ENCODE measurements at places on chromosomes 2 and 18.

DNA sequence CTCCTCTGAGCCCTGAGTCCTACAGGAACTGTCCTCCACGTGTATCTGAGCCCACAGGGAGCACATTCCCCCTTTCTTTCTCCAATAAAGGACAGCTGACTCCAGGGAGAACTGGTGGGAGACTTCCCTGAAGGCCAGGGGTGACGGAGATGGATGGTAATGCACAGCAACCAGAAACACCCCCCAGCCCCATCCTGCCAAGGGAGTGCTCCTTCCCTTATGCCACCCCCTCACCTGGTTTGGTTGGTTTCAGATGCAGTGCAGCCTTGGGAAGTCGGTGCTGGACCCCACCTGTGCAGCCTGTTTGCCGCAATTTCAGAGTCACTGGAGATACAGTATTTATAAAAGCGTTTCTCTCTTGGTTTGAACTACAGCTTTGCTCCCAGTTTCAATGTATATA is 24.0 kb downstream of the GPR55 start:
- no peak for DNase-seq

GRCh38 chr2:210198326-210198725 is 26.9 kb downstream of the ACADL start:
- DNase-seq: no peak

DNA sequence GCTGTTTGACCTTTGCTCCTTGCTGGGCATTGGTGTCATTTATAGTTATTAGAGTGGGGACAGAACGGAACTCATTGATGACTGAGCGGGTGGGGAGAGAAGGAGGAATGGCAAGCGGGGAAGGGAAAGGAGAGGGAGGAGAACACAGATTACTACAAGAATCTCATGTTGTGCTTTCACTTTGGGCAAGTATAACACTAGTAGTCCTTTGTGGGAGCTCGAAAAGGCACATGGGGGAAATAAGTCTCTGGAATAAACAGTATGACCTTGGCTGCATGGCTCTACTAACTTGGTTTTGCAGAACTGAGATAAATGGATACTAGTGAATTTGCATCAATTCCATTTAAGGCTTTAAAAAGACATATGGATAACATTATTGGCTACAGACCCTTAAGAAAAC is 161.7 kb upstream of the NABP1 start:
- DNase-seq: no peak

DNA sequence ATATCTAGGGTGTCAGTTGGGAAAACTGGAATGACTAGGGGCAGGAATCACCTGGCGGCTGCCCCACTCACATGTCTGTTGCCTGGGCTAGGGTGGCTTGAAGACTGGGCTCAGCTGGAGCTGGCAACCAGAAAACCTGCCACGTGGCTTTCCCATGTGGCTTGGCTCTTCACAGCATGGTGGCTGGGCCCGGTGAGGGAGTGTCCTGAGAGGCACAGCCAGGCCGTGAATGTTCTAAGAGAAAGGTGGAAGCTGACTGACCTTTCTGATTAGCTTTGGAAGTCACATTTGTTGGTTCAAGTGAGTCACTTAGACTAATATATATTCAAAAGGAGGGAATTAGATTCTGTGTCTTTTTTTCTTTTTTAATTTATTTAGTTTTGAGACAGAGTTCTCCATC is 22.7 kb downstream of the SP5 start:
- DNase-seq: no peak

DNA sequence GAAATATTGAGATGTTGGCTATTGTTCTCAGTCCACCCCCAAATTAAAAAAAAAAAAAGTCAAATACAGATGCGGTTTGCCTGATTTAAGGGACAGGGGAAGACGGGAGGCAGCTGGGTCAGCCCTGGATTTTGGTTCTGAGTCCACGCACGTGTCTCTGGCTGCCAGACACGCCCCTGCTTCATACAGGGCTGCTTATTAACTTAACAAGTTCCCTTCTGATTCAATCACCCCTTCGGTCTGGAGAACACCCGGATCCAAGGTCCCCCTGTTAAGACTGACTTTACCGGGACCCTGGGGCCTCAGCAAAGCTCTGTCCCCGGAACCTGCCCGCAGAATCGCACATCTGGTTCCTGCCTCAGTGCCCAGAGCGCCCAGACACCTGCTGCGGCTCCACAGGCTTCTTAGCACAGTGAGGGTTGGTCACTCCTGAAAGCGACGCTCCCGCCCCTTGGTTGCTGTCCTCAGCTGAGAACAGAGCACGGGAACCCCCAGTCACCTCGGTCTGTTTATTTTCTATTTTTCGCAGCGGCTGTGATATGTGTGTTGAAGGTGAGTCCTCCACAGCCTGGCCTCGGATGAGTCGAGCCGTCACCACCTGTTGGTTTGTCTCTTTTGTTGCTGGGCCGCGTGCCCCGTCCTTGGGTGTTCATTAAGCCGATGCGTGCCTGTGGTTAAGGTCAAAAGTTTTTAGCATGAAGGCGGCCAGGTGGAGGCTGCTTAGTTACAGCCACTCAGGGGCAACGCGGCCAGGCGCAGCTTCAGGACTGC is 57.2 kb downstream of the RTP5 start:
- DNase-seq: no peak

DNA sequence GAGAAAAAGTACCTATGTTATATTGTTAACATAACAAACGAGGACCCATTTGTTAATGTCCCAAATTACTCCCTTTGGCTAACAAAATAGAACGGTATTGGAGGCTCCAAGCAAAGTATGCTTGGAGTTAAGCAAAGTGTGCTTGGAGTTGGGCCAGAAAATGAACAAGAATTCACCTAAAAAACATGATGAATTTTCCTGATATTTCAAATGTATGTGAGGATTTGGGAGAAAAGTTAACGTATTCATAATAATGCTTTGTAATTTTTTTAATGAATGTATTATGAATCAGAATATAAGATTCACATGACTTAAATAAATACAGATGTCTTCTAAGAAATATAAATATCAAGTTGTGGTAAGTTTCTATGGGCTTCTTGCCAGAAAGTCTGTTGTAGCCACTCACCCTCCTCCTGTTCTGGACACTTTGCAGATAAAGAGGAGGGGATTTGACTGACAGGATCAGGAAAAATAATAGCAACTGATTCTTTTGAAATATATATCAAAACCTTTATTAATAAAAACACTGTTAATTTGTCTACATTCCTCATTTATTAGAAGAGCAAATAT is 423.7 kb upstream of the MMADHC start:
- no peak for DNase-seq

DNA sequence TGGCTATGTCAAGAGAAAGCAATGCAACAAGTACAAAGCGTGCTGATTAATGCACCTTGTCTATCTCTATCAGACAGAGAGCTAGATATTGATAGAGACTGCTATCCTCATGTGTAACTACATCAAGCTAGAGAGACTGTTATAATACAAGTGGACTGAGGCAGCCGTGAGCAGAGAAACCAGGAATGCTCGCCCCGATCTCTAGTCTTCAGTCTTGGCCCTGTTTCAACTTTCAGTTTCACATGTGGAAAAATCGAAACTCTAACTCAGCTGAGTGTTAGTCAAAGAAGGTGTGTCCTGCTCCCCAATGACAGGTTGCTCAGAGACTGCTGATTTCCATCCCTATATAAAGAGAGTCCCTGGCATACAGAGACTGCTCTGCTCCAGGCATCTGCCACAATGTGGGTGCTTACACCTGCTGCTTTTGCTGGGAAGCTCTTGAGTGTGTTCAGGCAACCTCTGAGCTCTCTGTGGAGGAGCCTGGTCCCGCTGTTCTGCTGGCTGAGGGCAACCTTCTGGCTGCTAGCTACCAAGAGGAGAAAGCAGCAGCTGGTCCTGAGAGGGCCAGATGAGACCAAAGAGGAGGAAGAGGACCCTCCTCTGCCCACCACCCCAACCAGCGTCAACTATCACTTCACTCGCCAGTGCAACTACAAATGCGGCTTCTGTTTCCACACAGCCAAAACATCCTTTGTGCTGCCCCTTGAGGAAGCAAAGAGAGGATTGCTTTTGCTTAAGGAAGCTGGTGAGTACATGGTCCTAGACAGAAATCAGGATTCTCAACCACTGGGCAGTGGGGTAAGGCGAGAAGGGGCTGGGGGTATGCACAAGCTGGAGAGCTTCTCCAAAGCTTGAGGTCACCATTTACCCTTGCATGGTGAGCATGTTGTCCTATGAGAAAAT is at the start of gene RSAD2:
Gene RSAD2 (plus strand): TSS at position 376 of the 903 bp plus-strand sequence. CDS start 24 bp downstream, at position 400.
- no peak for DNase-seq
